ENCODE measurements at places on chromosomes 5 and 9.

GRCh38 chr9:95349091-95350038 lies 31.9 kb upstream of the FANCC start:
- no peak for DNase-seq

GRCh38 chr5:124936626-124936933 lies 190.1 kb upstream of the ZNF608 start:
- DNase-seq = no peak

DNA sequence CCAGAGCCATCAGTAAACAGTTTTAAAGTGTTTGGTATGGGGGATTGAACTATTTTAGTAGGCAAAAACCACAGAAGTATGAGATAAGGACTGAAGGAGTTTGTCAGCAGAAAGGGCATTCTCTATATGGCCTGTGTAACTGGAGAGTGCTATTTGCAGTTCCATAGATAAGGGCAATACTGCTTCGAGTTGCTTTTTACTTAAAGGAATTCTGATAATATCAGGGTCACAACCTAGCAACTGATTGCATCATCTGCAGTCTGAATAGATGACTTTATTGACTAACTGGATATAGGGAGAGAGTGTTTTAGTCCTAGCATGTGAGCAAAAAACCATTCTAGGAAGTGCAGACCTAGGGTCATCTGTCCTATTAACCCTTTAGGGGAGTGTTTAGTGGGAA lies 645.2 kb upstream of the PTPRD start:
- DNase-seq = no peak

DNA sequence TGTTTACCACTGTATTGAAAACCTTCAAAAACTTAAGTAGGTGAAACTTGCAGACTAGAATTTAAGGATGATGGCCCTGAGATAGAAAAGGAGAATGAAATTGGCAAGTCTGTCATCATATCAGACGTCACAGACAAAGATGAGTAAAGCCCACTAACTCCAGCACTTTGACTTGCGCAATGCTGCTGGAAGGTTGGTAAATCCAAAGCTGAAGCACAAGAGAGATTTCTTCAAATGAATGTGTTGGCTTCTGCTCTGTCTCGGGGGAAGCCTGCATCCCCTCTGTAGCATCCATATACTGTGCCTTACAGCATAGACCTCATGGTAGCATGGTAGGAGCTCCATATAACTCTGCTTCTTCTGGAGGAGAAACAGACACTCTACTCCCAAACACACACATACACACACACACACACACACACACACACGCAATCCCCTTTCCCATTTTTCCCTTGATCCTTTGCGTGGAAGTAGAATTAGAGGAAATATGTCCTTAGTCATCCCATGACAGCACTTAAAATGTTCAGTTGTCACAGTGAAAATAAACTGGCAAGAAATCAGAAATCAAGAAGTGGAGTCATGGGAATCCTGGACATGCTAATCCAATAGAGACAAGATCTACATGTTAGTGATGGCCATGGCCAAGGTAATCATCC lies 241.5 kb downstream of the NR3C1 start:
- DNase-seq = no peak

DNA sequence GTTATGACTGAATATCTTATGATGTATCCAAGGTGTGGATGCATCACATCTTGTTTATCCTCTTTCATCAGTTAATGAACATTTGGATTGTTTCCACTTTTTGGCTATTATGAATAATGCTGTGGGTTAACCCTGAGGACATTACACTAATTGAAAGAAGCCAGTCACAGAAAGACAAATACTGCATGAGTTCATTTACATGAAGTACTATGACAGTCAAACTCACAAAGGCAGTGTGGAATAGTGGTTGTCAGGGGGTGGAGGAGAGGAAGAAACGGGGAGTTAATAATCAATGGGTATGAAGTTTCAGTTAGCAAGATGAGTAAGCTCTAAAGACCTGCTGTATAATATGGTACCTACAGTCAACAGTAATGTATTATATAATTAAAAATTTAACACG lies 409.4 kb upstream of the CTNND2 start:
- DNase-seq = no peak

DNA sequence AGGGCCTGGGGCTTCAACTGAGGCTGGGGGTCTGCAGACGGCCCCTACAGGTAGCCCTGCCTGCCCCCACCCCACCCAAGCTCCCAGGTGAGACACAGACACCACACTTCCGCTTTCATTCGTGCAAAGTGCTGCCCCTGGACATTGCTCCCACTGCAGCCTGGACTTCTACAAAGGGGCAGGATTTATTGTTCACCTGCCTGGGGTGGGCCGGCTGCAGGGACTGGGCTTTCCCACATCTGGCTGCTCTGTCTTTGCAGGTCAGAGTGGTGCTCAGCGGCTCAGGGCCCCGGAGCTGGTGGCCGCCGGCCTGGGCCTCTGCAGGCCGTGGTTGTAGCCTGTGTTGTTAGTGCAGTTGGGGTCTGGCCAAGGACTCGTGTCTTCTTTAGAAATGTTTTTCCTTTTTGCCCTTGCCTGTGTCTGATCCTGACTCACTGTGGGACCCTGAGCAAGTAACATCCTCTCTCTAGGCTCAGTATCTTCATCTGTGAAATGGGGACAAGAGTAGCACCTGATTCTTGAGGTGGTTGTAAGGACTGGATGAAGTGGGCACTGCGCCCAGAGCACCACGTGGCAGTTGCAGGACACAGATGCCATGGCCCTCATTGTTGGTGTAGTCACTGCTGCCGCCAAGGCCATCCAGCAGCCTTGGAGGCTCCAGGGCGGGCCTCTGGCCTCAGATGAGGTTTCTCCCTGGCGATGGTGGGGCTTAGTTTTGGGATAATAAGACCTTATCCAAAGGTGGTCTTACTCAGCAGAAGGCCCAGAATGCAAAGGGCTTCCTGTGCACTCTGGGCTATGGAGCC lies 143.9 kb downstream of the CACNA1B start:
- no peak for DNase-seq

GRCh38 chr5:159899067-159900049 lies 16.9 kb upstream of the ADRA1B start:
- no peak for DNase-seq

DNA sequence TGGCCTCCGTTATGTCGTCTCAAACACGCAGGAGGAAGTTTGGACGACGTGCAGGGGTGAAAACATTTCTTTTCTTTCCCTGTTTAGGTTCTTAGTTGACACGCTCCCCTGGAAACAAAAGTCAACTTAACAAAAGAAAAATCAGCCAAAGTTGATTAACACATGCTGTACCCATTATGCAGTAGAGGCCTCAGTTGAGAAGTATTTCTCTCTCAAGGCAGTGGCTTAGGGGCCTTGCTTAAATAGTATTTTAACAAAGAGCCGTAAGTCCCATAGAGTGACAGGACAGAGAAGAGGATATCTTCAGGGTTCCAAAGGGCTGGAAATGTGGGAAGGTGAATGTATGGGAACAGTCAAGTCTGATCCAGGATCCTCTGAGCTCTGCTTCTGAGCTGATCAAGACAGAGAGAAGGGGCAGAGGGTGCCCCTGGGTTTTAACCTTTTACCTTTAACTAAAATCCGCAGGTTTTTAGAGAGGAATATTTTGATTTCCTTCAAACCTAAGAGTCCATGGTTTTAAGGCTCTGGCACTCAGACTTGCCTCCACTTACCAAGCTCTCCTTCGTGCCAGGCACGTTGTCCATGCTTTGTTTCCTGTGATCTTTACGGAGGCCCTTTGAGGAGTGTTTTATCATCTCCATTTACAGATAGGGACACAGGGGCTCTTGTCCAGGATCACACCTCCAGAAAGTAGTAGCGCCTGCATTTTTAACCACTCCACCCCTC lies 629 bp upstream of the CD74 start:
- no peak for DNase-seq

GRCh38 chr5:38598296-38598993 lies 42.0 kb upstream of the LIFR start:
- no peak for DNase-seq

DNA sequence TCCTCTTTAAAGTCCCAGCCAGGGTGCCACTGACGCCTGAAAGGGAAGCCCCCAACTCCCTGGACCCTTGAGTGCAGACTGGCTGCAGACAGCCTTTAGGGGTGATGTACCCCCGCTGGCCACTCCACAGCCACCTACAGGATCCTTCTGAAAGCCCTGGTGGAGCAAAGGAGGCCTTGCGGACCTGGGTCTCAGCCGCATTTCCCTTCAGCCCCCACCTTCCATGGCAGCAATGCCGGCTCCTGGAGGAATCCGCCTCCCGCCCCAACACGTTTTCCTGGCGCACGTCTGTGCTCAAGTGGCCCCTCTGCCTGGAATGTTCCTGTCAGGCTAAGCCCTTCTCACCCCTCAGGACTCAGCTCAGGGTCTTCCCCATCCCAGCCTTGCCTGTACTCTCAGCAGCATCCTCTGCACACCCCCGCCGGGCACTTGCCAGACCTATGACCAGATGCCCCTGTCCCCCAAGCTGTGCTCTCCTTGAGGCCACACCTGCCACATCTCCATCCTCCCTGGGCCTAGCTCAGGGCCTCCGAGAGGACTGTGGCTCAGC lies 134.1 kb upstream of the RAPGEF1 start:
- no peak for DNase-seq

DNA sequence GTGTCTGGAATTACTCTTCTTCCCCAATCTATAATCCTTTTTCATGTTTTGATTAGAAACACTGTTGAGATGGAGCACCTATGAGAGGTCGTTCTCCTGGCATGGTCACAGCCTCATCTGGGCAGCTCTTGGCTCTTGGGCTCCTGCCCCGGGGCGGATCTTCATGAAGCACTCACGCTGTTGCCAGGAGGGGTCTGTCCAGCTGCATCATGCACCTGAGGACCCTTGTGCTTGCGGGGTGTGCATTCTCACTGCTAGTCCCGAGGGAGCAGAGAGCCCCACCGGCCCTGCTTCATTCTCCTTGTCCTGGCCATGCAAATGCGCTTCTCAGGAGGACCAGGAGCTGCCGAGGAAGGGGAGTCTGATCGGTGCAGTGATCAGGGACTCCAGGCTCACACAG lies 117.6 kb upstream of the S1PR3 start:
- no peak for DNase-seq

GRCh38 chr9:137720571-137721110 lies 101.8 kb downstream of the EHMT1 start:
- DNase-seq = no peak

GRCh38 chr9:120416781-120417427 lies 163.1 kb downstream of the CDK5RAP2 start:
- no peak for DNase-seq

DNA sequence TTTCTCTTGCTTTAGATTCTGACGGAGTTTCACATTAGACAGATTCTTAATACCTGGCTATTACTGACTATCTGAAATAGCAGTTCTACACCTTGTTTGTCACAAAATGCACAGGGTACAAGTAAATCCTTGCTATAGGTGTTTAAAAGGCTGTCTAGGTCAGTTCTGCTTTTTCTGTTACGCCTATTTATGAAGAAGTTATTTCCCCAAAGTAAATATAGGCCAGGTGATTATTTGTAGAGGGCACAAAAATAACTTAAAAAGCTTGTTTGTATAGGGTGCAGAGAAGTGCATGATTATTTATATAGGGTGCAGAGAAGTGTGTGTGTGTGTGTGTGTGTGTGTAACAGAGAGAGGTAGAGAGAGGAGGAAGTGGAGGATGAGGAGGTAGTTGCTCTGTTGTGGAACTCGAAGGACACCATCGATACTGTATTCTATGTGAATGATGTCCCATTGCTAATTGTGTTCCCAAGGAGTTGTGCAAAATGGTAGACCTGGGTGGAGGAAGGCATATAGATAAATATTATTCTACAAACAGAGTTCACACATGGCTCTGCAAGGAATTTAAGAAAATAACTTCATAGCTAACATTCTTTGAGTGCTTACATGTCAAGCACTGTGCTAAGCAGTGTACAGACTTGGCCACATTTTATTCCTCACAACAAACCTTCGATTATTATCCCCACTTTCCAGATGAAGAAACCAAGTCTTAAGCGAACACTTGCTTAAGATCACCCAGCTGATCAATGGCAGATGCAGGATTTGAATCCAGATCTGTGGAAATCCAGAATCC lies 96.3 kb upstream of the EQTN start:
- DNase-seq = no peak

- no peak for DNase-seq
These were observed 277.9 kb downstream of the GAS1 start for GRCh38 chr9:86669422-86669821.

DNA sequence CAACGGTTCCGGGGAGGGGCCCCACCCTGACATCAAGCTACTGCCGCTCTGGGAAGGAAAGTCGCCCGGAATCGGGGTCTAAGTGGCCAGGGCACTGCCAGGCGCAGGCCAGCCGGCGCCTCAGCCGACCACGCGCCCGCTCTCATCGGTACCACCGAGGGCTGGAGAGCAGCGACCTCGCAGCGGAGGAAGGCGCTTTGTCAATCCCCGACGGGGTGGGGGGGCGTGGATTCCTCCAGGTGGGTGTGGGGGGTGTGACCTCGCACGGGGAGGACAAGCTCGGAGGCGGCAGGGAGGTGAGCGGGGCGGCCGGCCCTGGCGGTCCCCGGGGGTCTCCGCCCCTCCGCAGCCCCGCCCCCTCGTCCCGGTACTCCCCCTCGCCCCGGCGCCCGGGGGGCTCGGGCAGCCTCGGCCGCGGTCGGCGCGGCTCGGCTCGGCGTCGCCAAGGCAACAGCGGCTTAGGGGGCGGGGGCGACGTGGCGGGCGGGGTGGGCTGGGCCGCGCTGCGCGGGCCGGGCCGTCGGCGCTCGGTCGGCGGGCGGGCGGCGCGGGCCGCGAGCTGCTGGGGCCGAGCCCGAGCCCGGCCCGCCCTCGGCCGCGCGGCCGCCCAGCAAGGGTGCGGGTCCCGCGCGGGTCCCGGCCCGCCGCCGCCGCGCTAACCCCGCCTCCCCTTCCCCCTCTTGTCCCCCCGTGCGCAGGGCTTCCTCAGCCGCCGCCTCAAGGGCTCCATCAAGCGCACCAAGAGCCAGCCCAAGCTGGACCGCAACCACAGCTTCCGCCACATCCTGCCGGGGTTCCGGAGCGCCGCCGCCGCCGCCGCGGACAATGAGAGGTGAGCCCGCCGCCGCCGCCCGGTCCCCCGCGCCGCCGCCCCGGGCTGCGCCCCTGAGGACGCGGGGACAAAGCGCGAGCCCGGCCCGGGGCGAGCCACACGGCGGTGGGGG lies 47.5 kb downstream of the DAB2IP start:
- DNase-seq = no peak

- DNase-seq = peak; percentile 84
These were observed 56.7 kb upstream of the RPS23 start for GRCh38 chr5:82334856-82335255.

DNA sequence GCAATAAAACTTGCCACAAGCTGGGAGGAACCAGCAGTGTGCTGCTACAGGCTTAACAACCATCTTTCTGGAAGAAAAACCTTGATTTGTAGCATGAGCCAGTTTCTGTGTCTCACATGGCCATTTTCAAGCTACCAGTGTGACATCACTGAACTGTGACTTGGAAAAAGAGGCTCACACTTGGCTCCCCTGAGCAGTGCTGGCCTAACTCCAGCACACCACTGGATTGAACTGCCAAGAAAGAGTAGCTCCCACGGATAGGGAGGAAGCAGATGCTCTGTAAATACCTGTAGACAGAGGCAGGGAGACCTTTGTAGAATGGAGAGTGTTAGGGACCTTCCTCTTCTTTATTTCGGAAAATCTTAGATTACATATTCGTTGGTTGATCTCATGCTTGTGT lies 197.9 kb downstream of the SH3GL2 start:
- no peak for DNase-seq

Data from retinal pigment epithelial cell (primary cell).